ENCODE measurements at places on chromosomes 4 and X.

DNA sequence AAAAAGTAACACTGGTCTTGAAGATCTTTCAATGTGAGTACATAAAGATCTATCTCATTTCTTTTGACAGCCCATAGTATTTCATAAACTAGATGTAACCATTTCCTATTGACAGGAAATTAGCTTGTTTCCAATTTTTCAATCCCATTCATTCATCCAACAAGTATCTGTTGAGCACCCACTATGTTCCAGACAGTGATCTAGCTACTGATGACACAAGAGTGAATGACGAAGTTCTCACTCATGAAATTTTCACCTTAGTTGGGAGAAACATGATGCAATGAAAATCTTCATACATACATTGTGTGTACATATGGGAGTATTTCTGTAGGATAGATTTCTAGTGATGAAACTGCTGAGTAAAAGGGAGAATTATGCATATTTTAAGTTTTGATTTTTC, 1.7 kb downstream of the CD38 start:
- DNase-seq, result no peak

DNA sequence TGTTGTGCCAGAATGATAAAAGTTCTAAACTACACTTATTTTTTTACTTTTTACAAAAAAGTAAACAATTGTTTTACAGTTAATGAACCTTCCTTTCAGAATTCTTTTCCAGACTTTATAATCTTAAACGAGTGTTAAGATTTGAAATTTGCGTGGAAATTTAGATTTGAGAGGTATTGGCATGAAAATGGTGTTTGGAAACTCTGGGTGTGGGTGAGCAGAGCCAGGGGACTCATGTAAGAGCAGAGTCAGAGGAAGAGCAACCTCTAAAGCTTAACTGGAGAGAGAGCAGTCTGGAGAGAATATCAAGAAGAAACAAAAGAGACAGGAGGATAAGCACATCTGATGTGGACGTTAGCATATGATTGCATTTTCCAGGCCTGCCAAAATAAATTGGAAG, 48.2 kb downstream of the MMRN1 start:
- DNase-seq, result no peak

DNA sequence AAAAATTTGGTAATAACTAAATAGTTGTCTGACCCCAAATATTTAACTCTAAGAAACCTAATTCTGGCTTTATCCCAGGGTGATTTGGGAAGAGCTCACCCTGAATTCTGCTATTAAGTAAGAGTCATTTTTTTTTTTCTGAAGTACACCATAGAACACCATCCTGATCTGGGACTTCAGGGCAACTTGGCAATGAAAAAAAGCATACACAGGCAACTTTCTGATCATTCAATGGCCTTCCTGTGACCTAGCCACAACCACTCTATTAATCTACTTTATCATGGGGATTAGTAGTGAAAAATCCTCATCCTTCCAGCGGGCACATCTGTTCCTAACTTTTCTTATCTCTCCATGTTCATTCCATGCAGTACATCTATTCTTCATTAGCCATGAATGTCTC, 333.2 kb upstream of the MAD2L1 start:
- DNase-seq, result no peak

- DNase-seq, result no peak
Observed at GRCh38 chr4:111943796-111944203, 201.5 kb upstream of the FAM241A start.

- DNase-seq, result no peak
Observed at GRCh38 chr4:74555231-74555630, 110.3 kb downstream of the AREG start.

GRCh38 chr4:182089326-182089725, 153.9 kb upstream of the TENM3 start:
- no peak for DNase-seq

DNA sequence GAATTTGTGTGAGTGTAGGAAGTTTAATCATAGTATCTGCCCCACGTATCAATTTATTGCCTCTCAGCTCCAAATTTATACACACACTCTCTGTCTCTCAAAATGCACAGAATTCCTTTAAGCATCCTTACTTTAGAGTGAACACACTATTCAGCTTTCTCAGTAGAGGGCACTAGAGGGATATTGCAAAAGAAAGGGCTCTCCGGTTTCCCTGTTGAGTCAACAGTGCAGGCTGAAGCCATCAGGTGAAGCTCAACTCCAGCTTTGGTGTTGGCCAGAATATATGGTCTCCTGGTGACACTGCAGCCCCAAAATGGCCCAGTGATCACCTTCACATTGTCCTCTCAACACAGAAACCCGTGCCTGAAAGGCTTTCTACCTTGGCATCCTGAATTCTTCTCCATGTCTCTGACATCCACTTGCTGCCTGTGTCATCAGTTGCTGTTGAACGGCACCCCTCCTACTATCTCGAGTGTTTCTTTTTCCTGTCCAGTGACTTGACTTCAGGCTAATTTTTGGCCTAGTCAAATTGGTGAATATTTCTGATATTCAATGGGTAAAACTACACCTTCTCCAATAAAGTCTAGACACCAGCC, 670.5 kb downstream of the GABRG1 start:
- DNase-seq, result no peak

GRCh38 chrX:119236623-119237561, 807 bp downstream of the PGRMC1 start:
- no peak for DNase-seq

DNA sequence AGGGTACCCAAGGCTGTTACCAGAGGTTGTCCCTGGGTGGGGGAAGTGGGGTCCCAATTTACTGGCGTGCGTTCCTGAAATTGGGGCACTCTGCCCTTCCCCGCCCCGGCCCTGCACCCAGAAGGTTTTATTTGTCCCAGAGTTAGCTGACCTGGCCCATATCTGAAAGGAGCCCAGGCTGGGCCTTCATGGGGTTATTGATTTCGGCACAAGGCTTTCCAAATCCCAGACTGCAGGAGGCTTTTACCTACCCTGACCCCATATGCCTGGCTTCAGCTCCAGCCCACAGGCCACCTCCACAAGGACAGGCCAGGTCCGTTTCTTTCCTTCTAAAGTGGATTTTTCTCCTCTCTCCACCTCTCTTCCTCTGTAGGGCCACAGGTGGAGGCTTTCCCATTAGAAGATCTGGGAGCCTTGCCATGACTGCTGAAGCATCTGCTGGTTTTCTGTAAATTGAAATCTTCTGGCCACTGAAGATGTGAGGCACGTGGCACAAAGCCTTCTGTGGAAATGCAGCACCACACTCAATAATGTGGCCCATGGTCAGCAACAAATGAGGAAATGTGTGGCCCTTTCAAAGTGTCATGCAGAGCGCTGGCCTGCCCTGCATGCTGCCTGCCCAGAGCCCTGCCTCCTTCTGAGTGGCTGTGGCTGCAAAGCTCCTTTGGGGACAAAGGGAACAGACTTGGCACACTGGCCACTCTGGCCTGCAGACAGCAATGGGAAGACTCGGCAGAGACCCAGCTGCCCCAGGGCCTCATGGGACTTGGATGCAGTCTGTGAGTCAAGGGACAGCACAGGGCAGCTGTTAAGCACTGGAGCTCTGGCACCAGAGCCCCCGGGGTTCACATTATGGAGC, 43.1 kb upstream of the MTM1 start:
- no peak for DNase-seq

DNA sequence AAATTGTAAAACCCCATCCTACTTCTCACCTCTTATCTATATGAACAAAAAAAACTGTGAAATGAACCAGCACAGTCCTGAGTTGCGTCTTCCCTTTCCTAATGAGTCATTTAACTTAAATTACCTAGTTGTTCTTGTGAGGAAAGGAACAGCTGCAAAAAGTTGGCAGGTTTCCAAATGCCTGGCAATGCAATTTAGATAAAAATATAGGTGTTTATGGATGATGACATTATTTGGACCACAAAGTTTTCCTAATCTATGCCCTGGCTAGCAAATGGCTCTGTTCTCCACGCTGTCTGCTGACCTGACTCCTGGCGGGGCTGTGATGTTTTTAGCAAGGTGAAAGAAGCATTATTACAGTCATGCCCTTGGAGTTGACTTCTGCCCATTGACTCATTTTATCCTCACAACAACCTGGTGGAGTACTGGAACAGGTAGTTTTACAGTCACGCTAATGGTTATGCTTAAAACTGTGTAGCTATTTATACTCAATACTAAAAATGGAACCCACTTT, 29.8 kb upstream of the RELL1 start:
- no peak for DNase-seq

DNA sequence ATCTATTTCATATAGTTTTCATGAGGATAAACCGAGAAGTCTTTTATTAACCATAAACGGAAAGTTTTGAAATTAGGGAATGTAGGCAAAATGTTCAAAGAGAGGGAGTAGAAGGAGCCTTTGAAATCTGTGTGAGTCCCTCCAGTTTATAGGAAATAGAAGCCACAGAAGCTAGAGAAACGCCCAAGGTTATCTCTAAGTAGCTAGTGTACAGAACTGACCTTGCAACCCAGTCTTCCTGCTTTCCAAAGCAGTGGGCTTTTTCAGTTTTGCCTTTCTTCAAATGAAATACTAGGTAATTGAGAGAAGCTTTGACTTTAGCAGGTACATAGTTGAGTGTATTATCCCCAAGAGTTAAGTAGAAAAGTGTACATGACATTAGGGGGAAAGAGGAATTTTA, 39.4 kb downstream of the STIM2 start:
- DNase-seq, result no peak

DNA sequence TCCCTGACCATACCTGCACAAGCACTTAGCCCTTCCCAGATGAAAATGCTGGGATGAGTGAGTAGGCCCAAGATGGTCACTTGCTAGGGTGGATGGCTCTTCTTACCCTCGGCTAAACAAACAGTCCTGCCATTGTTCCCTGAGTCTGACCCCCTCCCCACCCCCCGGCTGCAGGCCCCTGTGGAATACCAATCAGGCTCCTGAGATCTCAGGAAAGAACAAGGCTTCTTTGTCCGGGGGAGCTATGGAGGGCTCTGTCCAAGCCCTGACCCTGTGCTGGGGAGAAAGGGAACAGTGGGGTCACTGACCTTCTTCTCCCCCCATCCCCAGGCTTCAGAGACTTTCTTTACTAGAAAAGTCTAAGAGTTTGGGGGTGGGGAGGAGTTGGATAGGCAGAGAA, 6.0 kb downstream of the PLP1 start:
- DNase-seq, result peak; percentile 54

DNA sequence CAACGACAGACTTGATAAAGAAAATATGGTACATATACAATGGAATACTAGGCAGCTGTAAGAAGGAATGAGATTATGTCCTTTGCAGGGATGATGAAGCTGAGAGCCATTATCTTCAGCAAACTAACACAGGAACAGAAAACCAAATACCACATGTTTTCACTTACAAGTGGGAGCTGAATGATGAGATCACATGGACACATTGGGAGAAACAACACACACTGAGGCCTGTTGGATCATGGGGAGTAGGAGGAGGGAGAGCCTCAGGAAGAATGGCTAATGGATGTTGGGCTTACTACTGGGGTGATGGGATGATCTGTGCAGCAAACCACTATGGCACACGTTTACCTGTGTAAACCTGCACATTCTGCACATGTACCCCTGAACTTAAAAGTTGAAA, 209.7 kb downstream of the SPRY1 start:
- DNase-seq, result no peak

- DNase-seq, result no peak
Observed at GRCh38 chr4:3705236-3705987, 60.8 kb upstream of the ADRA2C start.

- no peak for DNase-seq
Observed at GRCh38 chr4:76984127-76984526, 34.6 kb downstream of the SEPTIN11 start.

DNA sequence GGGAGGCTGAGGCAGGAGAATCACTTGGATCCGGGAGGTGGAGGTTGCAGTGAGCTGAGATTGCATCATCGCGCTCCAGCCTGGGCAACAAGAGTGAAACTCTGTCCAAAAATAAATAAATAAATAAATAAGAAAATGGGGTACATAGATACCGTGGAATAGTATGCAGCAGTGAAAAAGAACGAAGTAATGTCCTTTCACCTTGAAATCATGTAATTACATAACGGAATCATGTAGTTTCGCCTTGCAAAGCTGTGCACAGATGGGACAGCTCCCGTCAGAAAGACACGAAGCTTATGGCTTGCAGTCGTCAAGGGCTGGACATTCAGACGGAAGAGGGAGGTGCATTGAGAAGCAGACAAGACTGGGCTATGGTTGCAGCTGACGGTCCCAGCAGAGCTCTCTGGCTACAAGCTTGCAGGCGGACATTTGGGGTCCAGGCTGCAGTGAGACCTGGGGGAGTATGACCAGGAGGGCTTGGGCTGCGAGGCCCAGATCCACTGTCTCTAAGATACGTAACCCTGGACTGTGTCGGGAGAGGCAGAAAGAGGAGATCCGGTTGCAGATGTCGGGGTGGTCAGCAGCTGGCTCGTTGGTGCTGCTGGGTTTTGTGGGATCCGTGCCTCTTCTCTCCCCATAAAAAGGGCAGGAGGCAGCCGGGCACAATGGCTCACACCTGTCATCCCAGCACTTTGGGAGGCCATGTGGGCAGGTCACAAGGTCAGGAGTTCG, 6.2 kb upstream of the P2RY8 start:
- DNase-seq, result no peak

- DNase-seq, result no peak
Observed at GRCh38 chr4:76301775-76302162, 4.8 kb upstream of the STBD1 start.

DNA sequence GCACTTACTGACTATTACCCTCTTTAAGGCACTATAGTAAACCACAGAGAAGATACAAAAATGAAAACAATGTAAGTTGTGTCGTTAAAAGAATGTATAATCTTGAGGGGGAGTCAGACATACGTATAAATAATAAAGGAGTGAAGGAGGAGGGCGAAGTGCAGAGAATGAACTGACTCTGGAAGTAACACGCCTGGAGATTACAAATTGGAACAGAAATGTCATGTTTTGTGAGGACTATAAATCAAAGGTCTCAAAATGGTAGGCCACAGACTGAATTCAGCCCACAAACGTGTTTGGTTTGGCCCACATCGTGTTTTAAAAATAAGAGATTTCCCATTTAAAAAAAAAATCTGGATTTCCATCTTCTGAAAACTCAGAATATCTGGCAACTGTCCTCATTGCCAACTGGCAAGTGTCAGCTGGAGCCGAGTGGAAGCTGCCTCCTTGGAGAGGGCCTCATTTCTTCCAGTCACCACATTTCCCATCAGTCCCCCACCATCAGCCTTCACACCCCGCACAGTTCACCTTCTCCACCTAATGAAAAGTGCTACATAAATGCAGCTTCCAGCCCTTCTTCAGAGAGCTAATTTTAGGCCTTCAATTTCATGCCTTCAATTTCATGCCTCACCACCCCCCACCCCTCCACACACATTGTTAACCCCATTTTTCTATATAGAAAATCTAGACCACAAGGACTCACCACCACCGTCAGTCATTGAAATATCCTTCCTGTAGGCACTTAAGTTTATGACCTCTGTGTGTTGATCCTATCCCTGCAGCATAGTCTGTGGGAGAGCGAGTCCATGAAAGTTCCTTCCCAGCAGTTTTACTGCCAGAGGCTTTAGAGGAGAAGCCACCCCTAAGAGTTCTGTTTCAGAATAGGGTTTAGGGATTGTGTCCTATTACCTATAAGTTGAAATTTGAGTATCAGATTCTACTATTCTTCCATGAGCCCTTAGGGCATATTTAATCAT, 32.0 kb upstream of the COL25A1 start:
- no peak for DNase-seq

DNA sequence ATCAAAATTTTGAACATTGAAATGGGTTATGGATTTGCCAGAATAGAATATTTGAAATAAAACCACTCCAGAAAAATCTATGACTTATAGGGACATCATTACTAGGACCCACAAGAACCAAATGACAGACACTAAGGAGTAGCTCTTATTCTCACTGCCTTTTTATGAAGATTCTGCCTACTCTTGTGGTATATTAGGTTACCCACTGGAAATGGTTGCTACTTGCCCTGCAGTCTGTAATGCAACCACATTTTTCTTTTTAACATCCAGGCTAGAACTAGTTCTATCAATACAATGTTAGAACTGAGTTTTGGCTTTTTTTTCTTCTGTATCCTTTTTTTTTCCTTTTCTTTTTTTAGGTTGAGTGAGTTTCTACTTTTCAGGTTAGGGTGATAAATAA, 158.9 kb downstream of the PPP1R2C start:
- no peak for DNase-seq

All from vagina (tissue), 2 donors.